Cerebellum (tissue), 4 donors: ENCODE measurements at places on chromosomes 12 and 14. TPM values are rescaled to one million over a fixed set of nuclear protein-coding genes. Genes with fewer than 3 reads are reported as not detected.

- DNase-seq = no peak
These were observed 23.1 kb downstream of the ENTPD5 start for GRCh38 chr14:73995977-73996378.

DNA sequence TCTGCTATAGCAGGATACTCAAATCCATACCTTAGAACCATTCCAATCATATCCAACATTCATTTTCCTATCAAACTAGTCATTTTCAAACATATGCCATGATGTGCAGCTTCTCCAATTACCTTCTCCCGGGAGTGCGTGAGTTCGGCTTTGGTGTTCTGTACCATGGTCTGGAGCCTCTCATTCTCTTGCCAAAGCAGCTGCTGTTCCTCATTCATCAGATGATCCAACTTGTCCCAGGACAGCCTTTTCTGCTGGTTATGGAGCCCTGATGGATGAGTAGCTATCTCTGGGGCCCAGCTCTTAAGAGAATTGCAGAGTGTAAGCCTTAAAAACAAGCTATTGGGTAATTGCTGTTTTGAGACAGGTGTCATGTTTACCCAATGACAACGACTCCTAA is 71.1 kb upstream of the SAV1 start:
- no peak for DNase-seq

C1QL4 gene
- 2.7 TPM for total RNA-seq

DNA sequence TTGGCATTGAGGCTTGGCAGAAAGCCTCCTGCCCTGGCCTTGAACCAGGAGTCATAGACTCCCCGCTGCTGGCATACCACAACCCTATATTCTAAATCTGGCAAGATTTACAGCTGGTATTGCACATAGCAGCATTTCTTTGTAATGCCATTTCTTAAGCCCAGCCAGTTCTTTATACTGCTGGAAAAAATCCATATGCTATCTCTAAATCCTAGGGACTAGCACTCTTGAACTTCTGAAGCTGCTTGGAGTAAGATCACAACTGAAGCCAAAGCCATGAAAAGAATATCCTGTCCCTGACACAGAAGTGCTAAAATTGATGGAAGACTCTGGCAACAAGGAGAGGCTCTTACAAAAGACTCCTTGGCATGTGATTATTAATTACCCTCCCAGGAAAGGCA is 89.3 kb downstream of the KCNC2 start:
- DNase-seq = no peak

DNA sequence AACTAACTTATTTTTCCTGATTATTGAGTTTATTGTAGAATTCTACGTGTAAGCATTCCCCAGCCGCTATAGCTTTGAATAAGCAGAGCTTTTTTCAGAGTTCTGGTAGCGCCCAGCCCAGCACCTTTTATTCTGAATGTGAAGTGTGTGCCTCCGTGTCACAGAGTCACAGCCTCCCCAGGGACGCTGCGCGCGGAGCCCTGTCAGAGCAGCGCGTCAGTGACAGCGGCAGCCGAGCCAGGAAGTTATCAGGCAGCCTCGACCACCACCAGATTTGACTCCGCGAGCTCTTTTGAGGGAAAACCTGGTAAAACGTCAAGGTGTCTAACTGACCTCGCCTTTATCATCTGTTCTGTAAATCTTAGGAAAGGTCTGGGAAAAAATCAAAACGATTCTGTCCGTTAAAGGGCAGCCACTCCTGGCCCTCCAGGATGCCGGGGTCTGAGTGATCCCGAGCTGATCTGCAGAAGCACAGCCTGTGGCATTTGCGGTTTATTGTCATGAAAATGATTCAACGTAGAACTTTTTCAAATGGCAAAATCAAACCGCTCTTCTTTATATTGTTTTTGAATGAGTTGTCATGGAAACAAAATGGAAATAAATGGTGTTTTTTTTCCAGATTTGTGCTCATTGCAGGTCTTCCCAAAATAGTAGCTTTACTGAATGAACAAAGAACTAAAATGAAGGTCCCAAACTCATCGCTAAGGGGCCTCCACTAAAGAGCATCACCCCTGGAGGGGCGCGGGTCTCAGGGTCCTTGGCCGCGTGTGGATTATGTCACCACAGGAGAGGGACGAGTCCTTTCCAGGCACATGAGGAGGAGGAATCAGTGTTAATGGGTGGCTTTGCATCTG is 43.1 kb upstream of the MMP17 start:
- no peak for DNase-seq

MAX gene
- total RNA-seq = 38.0 TPM
